Hippocampal formation (tissue), 2 donors: ENCODE measurements at places on chromosomes 5 and 9.

DNA sequence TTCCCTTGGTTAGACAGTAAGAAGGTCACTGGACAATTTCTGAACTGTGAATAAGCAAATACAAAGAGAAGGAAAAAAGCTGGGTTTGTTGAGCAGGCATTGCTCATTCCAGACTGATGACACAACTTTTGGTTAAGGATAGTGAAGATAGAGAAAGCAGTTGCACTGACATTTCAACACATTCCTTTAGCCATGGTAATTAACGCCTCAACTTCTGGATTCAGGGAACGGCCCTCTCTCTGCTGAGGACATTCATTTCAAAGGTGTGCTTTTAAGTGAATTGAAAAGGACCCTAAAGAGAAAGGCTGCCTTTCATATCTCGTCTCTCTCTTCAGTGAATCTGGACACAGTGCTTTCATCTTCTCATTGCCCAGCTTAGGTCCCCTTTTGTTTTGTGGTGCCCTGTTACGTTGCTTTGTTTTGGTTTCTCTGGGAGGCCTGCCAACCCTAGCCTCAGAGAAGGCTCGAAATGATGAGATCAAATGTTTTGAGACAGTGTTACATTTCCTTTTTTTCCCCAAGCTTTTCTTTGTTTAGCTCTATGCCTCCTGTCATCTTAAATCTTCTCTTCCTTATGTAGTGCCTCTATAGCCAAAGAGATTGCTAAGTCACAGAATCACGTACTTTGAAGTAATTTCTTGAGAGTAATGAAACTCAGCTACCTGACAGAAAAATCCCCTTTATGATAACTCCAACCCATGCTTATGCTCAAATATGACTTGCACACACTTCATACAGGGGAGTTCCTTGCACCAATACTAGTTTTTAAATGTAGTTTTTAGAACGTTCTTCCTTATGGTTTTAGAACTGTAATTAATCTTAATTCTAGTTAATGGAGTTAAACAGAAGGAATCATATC, 94.4 kb upstream of the IFNE start:
- DNase-seq, result no peak

DNA sequence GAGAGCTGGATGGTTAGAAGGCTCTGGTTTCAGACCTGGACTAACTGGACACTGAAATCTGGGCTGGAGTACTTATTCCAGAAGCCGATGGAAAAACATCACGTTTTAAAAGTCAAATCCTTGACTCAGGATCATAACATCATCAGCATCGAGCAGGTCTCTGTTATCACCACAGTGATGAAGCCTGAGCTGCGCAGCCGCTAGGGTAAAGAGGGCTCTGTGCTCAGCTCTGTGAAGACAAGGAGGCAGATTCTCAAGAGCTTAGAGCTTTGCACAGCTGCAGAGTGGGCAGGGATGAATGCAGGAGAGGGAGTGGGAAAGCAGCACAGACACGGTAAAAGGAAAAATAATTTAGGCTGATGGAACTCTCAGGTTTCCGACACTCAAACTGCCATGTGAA, 208.8 kb upstream of the TAS2R1 start:
- DNase-seq, result peak; percentile 31

GRCh38 chr5:154708846-154709245, 46.3 kb upstream of the LARP1 start:
- DNase-seq, result no peak

DNA sequence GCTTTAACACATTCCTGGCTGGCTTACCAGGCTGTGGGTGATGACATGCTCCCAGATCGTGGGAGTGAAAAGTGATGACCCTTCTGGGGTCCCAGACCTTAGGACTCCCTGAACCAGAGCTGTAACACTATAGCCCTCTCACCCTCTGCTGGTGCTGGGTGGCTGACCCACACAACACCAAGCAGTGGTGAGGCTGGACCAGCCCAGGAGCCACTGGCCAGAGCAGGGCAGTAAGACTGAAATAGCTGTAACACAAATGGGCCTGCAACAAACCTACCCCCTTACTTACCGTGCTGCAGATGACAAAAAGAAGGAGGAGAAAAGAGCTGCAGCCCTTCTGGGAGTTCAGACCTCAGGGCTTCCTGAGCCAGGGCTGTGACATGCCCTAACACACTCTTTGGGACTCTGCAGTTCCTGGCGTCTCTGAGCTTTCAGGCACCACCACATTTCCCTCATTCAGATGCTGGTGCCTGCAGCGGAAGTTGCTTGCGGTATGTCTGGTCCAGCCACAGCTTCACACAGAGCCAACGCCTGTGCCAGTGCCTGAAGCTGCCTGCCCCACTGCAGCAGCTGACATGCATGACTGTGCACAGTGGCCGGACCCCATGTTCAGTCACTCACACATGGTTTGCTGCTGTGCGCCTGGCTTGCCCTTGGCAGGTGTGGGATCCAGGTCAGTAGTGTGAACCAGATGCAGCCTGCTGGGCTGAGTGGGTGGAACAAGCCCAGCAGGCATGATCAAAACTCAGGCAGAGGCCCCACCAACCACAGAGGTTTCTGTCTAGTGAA, 1247.4 kb downstream of the EFNA5 start:
- no peak for DNase-seq

GRCh38 chr5:36373527-36374086, 71.9 kb upstream of the RANBP3L start:
- no peak for DNase-seq

- DNase-seq, result no peak
These were observed 95.0 kb upstream of the ACTBL2 start for GRCh38 chr5:57577432-57578175.

GRCh38 chr9:123175854-123176629, 92.3 kb downstream of the STRBP start:
- DNase-seq, result no peak

- no peak for DNase-seq
These were observed 27.1 kb downstream of the HRH2 start for GRCh38 chr5:175684931-175685330.

DNA sequence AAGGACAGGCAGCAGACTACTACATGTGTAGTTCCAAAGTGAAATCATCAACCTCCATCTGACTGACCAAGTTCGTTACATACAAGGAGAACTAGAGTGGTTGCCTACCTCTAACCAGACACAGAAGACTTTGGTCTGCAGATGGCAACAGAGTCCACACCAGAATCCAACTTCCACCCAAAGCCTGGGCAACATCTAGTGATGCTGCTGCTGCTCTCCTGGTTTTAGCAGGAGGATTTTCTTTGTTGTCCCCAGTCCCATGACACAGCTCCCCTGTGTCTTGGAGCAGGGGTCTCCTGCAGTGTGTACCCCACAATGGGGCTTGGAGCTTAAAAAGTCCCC, 46.4 kb upstream of the APC start:
- DNase-seq, result no peak

DNA sequence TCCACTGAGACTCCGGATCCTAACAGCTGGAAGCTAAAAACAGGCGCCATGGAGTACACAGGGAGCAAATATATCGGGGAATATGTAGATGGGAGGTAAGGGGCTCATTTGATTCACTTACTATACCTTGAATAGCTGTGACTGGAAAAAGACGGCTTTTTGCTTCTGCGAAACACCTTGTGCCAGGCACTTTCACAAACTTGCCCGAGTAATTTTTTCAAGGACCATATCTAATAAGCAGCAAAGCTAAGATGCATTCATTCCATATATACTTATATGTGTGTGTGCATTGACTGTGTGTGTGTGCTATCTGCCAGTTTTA, 178 bp downstream of the MORN5 start:
- no peak for DNase-seq

DNA sequence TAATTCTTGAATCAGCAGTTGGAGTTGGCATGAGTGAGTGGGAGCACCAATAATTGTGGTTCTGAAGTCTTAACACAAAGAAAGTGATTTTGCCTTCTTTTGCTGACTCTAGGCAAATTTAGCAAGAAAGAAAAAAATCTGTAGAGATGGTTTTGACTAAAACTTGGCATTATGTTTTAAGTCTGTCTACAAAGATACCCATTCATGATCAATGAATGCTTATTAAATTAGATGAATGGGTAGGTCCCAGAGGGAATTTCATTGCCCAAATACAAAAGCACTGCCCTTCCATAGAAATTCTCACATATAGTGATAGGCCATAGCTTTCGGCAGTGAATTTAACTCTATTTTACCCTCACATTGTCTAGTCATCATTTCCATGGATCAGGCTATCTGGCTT, 428.6 kb upstream of the ADAMTSL1 start:
- DNase-seq, result no peak

DNA sequence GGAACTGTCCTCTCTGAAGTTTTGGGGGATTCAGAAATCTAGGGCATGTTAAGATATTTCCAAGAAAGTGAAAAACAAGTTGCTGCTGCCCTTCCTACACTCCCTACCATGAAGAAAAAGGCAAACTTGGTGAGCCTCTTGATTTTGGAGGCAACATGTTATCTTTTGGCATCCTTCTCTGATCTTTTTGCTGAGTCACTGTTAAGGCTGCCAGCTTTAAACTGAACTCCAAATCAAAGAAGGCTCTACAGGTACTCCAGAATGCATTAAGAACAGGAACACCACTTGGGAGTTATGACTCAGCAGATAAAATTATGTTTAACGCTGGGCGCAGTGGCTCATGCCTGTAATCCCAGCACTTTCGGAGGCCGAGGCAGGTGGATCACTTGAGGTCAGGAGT, 24.0 kb downstream of the PCDHB15 start:
- DNase-seq, result no peak

- DNase-seq, result no peak
These were observed 99.2 kb downstream of the ARRDC3 start for GRCh38 chr5:91283899-91284298.

DNA sequence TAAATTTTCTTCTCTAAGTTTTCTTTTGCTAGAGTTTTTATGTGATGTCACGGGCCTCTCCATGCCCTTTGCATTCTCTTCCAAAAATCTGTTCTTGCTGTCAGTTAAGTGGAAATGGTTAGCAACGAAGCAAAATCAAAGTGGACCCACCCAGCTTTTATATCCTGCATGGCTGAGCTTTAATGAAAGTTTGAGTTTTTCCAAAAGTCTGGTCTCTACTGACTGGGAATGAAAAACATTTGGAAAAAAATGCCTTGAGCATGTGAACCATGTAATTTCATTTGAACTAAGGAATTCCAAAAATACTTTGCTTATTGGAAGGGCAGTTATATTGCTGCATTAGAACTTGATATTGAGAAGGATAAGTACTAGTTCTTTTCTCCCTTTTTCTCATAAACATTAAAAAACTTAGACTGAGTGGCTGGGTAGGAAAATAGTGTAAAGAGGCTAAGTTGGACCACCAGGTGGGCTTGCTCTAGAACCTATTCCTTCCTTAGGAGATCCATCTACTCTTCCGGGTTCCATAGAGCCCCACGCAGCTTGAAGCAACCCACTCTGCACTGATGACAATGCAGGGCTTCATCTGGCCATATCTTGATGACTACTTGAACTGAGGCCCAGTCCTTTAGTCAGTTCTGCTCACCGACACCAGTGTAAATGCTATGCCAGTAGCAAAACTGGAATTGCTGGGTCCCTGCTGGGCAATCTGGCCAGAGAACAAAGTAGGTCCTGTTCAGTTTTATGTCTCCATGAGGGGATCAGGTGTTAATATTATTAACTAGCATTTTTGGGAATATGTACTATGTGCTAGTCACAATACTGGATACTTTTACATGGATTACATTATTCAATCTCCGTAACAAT, 17.4 kb upstream of the RIC1 start:
- DNase-seq, result no peak

- DNase-seq, result peak; percentile 67
These were observed 74.0 kb downstream of the UBAP1 start for GRCh38 chr9:34252670-34253459.

DNA sequence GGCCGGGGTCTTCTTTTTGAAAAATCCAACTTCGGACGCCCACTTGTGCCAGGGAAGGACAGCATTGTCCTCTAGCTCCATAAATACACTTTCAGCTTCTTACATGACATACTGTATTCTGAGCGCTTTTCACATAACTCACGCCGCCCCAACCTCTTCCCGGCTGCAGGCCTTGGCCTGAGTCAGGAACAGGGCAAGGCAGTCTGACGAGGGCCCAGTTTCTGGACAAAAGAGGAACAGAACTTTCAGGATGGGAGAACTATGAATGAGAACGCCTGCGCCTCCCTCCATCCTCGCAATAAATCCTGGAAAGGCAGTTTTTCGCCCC, 650 bp downstream of the DCTN4 start:
- no peak for DNase-seq

DNA sequence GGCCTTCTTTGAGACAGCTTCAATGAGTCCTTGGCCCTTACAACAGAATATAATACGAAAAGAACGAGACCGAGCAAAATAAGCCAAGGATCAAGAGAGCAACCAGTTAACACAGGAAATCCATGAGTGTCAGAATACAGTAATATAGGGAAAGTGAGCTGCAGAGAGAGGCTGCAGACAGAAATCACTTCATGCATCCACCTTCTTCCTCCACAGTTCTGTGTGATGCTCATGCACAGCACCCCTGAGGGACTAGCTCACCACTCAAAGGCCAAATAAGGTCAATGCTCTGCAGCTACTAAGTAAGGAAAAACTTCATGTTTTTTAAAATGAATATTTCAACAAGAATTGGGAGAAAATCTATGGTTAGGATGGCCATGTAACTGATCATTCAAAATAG, 257.1 kb downstream of the MCTP1 start:
- DNase-seq, result no peak

DNA sequence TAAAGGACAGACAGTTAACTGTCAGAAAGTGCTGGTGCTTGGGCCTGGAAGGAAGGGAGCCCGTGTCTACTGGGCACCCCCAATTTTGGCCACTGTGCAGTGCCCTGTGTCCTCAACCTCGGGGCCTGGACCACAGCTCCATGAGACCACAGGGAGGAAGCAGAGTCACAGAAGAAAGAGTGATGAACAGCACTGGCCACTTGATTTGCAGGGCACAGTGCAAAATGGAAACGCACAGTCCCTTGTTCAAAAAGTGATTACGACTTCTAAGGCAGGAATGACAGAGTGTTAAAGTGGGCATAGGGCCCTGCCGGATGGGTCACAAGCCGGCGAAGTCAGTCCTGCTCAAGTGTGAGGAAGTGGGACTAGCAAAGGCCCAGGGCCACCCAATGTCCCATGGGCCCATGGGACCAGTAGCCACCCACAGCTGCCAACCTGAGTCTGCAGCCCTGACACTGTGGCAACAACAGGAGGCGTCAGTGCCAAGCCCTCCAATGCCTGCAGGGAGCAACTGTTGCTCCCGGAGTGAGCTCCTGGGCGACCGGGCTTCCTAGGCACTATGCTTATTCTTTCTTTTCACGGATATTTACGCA, 85.4 kb downstream of the ADAMTS2 start:
- no peak for DNase-seq

GRCh38 chr5:98513380-98513779, 260.1 kb upstream of the RGMB start:
- no peak for DNase-seq
